ENCODE measurements at places on chromosomes 7 and 10.

GRCh38 chr10:132886211-132887099 is 55.9 kb downstream of the CFAP46 start:
- no peak for DNase-seq

DNA sequence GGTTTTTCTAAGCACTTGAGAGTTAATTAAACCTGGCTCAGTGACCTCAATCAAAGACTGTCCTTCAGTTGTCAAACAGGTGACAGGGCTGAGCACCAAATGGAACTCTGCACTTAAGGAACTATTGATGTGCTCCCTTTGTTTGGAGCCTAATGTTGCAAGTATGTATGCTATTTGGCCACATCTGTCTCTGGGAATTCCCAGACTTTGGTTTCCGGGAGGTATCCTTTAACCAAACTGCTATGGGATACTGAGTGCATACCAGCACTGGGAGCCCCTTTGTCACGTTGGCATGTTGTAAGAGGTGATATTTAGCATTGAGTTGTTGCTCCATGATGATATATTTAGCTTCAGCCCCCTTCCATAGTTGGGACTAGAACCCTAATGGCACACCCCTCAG is 25.2 kb downstream of the ASZ1 start:
- DNase-seq: no peak

DNA sequence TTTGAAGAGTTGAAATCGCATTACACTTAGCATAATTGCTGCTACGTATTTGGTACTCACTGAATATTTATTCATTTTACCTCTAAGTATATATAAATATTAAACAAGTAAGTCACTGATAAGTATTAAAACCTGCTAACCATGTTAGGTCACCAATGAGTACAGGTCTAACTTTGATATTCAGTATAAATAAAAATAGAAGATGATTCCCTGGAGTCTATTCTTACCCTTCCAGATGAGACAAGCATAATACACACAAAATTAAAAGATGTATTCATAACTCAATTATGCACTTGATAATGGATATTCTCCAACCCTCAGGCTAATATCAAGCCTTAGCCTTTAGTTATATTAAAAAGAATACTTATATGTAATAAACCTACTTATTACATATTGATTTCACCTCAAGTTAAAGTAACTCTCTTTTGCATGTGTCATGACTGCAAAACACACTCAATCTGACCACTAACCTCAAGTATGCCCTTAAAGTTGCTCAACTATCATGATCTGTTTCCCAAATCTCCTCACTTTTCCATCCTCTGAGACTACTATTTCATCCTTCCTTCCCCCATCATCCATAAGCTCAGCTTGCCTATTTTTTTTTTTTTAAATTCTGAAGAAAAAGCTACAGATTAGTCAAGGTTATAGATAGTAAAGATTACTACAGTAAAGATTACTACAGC is 46.8 kb downstream of the IPMK start:
- DNase-seq: no peak

DNA sequence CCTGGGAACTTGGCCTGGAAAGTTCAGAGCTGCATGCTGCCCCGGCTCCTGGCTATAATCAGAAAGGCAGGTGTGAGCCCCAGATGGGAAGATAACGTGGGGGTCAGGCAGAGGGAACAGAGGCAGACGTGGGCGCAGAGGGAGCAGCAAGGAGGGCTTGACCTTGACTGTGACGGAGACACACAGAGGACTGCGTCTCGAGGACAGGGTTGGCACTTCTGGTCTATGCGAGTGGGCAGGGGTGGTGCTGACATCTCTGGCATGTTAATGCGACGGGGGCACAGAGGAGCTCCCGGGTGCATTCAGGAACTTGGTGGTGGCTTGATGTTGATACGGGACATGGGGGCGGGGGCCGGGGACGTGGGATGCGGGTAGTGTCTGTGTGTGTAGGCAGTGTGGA is 232.1 kb upstream of the GRB10 start:
- no peak for DNase-seq

DNA sequence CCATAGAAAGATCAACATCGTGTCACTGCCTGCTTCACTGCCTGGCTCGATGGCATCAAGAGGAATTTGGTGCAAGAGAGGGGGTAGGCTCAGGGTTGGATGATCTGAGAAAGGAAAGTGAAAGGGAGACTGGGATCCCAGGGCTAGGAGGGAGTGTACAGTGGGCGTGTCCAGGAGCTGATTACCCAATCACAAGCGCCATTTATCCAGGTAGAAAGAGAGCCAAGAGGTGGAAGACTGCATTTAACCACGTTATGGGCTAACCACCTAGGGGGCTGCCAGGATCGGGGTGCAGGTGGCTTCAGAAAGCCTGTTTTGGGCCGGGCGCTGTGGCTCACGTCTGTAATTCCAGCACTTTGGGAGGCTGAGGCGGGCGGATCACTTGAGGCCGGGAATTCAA is 10.3 kb downstream of the PODXL start:
- DNase-seq: no peak

DNA sequence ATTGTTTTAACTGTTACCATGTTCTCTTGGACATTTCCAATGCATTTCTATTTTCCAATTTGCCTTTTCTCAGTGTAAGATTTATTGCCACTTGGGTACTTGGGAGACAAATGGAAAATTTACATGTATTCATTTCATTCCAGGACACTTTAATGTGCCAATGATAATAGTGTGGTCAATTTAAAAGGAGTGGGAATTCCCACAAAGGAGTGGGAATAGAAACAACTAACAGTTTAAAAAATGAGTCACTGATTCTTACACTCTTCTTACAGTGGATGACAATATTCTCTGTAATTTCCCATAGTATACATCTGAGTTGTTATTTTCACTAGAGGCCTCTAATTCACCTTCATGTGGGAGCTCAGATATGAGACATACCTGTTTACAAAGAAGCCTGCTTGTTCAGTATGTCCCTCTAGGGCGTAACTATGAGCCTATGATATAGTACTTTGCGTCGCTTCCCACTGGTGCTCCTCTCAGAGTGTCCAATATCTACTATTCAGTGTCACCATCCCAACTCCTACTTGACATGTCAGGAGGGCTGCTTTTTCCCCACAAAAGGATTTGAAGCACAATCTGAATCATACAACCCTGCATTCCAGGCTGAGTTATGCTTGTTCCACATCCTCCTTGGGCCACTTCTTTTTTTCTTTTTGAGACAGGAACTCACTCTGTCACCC is 301.3 kb downstream of the PHTF2 start:
- DNase-seq: no peak

DNA sequence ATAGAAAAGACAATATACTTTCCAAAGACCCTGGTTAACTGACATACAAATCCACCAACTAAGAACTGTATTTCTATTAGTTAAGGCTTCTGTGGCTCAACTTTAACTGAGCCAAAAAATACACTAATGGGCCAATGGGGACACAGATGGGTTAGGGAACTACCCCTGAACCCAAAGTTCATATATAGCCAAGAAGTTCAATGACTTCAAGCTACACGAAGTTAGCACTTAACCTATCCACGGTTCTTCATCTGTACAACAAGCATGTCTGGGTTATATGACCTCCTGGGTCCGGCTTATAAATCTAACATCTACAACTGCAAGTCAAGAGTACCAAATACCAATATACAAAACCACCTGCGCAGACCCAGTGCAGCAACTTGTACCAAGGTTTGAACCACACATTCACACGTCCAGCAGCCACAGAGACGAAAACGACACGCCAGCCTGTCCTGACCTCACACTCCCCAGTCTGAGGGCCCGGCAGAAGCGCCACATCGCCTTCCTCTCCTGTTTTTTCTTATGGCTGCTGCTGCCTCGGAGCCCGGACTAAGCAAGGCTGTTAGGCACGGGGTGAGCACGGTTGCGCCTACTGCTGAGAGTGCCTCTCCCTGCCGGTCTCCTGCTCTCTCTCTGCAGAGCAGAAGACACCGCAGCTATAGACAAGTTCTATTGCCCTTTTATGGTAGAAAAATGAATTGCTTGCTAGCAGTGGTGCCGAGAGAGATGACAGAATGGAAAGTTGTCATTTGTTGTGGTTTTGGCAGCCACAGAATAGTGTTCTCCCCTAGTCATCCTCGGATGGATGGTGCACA is 86.3 kb downstream of the RNF216 start:
- DNase-seq: peak; percentile 46

GRCh38 chr7:150453181-150453580 is 2.8 kb downstream of the GIMAP8 start:
- DNase-seq: no peak

DNA sequence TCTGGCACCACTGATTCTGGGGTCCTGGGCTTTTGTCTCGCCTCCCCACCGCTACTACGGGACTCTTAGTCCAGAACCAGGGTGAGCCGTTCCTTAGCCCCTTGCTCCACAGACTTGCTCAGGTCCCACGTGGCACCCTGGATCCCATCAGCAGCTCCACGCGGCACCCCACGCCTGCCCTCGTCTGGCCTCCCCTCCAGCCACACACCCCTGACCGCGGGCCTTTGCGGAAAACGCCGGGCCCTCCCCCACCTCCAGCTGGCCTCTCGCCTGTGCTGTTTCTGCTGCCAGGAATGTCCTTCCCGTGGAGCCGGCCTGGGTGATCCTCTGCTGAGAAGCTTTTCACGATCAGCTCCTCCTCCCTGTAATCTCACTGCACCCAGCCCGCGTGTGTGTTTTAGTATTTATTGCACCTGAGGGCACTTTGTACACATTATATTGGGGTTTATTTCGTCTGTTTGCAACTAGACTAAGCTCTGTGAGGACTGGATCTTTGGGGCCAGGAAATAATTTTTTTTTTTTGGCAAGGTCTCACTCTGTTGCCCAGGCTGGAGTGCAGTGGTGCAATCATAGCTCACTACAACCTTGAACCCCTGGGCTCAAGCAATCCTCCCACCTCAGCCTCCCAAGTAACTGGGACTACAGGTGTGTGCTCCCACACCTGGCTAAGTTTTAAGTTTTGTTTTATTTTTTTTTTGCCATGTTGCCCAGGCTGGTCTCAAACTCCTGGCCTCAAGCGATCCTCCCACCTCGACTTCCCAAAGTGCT is 10.5 kb upstream of the TTYH3 start:
- no peak for DNase-seq

DNA sequence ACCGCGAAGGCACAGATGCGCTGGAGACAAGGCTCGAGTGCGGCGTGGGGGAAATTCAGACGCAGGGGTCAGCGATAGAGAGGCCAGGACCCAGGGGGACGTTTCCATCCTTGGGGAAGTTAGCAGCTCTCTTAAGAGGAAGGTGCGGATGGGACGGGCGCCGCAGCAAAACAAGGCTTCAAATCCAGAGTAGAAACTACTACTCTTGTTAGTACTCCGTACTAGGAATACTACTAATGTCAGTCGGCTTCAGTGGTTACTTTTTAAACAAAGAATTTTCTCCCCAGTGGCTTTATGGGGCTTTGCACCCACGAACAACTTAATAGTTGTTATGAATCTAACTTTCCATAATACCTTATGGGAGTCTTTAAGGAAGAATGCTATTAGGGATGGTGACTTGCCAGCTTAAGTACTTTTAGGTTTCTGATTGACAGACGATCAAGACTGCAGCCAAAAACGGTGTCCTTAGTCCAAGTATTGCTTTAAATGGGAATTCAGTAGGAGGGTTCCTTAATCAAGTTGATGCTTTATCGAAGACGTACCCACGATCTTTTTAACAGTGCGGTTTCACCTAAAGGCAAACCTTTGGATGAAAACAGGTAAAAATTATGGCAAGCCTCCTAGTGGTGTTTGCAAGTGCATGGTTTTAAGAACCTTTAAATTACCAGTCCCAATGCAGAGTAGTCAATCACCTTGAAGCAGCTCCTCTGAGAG is 812 bp upstream of the IDE start:
- DNase-seq: no peak

DNA sequence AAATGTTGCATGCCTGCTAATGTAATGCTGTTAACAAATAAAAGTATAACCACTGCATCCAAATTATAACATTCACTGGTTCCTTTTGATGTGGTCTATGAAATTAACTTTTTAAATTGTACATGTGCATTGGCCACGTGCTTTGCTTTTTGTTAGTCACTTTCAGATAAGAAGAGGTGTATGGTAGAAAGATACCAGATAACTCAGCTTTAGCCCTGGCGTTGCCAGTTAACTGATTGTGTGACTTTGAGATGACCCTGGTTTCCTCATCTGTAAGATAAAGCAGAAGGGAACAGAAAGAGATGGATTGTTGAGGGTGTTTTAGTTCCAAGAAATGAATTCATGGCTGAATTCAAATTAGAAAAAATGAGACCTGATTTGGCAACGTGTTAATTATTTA is 1.9 kb upstream of the TRDMT1 start:
- no peak for DNase-seq

- DNase-seq: no peak
These were observed 63.8 kb downstream of the CCSER2 start for GRCh38 chr10:84392181-84392580.

GRCh38 chr7:149865437-149865836 is 8.3 kb upstream of the ATP6V0E2 start:
- DNase-seq: peak; percentile 33

DNA sequence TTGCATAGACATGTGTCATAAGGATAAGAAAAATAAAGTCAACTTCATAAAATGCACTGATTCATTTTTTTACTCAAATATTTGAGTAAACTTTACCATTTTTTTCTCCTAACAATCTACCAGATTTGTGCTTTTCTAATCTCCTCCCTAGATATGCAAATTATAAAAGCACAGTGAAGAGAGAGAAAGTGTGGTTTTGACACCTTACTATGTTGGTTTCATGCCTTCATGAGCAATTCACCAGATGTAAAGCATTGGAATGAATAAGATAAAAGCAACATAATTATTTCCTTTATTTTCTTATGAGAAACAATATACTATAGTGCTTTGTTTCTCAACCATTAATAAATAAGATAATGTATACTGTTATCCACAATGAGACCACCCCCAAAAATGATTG is 432.5 kb upstream of the PCDH15 start:
- no peak for DNase-seq

DNA sequence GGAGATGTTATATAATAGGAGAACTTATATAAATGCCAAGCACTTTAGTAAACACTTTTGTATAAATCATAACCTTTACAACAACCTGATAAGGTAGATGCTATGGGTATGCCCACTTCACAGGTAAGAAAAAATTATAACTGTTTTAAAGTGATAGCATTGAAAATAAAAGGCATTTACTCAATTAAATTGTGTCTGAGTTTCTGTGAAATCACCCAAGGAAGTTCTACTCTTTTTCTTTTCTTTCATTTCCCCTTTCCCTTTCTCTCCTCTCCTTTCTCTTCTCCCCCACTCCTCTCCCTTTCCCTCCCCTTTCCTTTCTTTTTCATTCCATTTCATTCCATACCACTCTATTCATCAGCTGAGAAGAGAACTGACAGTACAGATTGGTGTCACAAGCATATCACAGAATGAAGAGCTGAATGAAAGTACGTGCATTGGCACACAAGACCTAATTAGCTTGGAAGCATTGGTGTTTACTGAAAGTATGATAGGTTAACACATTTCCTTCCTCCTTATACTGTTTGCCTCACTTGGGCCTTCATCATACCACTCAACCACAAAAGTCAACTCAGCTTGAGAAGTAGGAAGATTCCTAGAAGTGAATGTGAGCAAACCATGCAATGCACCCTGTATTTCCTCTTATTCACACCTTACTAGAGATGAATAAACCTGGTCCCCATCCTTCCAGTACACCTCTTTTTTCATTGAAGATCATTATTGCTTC is 117.9 kb upstream of the AGR3 start:
- no peak for DNase-seq
